ENCODE measurements at places on chromosomes 2 and 18.

DNA sequence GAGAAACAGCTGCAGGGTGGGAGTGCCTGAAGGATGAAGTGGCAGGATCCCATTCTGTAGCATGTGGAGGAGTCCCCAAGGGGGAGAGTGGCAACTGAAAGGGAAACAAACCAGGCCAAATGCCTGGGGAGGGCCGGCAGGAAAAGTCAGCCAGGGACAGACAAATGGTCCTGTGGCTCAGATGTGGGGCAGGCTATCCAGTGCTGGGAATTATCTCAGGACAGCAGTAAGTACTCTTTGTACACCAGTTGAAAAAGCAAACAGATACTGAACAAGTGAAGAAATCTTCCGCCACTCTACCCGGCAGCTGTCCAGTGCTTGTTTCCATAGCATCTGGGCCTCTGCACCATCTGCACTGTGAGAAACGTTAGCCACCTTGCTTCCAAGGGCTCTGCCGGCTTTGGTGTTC lies 408.9 kb downstream of the LRATD1 start:
- no peaks in the 10 kb centered on the region for H3K27me3 ChIP-seq
- no peaks in the 10 kb centered on the region for H3K36me3 ChIP-seq
- no peaks in the 10 kb centered on the region for H3K4me1 ChIP-seq
- no peak overlapping the region for H3K27ac ChIP-seq
- no peak overlapping the region for H3K4me3 ChIP-seq

GRCh38 chr2:217314021-217314460 lies 454.2 kb upstream of the TNP1 start:
- no peaks in the 10 kb centered on the region for H3K27me3 ChIP-seq
- DNase-seq: peak; percentile 57
- H3K4me3 ChIP-seq: no peak overlapping the region
- H3K36me3 ChIP-seq: no peaks in the 10 kb centered on the region
- H3K27ac ChIP-seq: peak overlapping the region; percentile 73
- H3K4me1 ChIP-seq: no peaks in the 10 kb centered on the region

DNA sequence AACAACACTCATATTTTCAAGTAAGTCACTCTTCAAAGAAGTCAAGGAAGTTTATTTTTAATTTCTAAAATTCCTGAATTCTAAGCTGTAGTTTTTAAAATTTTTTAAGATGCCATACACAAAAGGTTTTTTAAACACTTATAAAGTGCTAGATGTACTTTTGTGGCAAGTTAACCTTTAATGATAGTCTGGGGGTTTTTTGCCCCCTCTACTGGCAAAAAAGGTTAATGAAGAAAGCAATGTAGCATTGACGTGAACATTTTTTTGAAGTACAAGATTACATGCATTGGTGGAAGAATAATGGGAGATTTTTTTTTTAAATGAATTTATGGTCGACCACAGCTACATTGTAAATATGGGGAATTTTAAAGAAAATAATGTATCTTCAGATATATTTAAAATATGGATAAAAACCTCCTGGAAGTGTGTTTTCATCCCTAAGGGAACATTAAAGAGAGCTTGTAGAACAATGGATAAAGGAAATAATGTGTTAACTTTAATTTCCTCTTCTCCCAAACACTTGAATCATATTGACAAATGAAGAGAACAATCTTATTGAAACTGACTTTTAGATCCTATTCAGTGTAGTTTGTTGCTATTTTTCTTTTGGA lies 12.6 kb downstream of the ITPRID2 start:
- H3K4me1 ChIP-seq: peaks cover under 1% of the 10 kb centered on the region
- no peaks in the 10 kb centered on the region for H3K36me3 ChIP-seq
- no peak for DNase-seq

DNA sequence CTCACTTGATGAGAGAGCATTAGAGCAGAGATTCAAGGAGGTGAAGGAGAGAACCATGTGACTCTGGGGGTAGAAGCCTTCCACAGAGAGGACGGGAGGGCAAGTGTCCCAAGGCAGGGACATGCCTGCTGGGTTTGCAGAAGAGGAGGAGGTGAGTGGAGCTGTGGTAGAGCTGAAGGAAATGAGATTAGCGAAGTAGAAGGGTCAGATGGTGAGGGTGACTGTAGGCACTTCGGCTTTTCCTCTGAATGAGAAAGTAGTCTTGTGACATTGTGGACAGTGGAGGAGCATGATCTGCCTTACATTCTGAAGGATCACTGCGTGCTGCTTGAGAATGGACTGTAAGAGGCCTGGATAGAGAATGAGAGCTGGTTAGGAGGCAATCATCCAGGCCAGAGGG lies 126.0 kb downstream of the NXPH2 start:
- DNase-seq: no peak
- H3K4me3 ChIP-seq: no peak overlapping the region
- H3K36me3 ChIP-seq: no peaks in the 10 kb centered on the region
- H3K27me3 ChIP-seq: no peaks in the 10 kb centered on the region
- no peak overlapping the region for H3K27ac ChIP-seq
- H3K4me1 ChIP-seq: no peaks in the 10 kb centered on the region

DNA sequence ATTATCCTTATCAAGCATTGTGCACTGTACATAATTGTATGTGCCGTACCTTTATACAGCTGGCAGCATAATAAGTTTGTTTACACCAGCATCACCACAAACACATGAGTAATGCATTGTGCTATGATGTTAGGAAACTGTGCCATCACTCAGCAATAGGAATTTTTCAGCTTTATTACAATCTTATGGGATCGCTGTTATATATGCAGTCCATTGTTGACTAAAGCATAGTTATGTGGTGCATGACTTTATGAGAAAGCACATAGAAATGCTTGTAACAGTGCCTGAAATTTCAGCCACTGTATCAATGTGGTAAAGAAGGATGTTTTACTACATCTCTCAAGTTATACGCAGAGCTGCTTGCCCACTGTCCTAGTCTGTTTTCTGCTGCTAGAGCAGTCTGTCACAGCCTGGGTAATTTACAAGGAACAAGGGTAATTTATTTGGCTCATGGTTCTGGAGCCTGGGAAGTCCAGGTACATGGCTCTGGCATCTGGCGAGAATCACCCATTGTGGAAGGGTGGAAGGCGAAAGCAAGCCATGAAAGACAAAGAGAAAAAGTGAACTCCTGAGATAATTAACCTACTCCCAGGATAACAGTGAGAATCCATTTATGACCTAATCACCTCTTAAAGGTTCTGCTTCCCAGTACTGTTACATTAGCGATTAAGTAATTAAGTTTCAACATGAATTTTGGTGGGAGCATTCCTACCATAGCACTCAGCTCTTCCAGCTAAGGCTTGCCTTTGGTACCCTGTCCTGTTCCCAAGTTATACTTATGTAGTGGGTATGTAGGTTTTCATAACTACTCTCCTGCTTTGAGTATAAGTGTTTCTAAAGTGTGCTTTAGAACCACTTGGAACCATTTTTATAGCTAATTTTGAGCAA lies 4.6 kb downstream of the MAP3K20 start:
- no peak overlapping the region for H3K27ac ChIP-seq
- peaks cover 10% of the 10 kb centered on the region for H3K4me1 ChIP-seq
- no peaks in the 10 kb centered on the region for H3K27me3 ChIP-seq
- H3K4me3 ChIP-seq: no peak overlapping the region
- no peak for DNase-seq
